ENCODE measurements at places on chromosomes 7 and 10. TPM values are rescaled to one million over a fixed set of nuclear protein-coding genes. Genes with fewer than 3 reads are reported as not detected.

DNA sequence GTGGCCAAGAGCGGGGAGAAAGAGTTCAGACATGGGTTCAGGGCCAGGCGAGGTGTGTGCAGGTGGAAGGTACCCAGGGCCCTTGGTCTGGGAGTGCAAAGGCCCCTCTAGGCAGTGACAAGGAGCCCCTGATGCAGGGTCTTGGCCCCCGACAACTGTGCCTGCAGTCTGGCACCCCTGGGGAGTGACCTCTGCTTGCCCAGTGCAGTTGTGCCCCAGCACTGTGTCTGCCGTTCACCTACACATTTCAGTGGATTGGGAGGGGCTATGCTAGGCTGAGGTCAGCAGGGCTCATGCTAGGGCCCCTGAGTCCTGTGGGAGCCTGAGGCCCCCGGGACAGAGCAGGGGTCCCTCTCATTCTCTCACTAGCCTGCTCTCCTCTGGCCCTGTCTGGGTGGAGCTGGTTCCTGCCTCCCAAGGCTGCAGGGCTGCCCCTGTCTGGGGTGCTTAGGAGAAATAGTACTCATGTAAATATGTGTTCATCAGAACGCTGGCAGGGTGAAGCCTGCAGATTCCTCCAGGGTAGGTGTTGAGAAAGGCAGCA lies 550.4 kb downstream of the TCERG1L start:
- no peak for DNase-seq

DNA sequence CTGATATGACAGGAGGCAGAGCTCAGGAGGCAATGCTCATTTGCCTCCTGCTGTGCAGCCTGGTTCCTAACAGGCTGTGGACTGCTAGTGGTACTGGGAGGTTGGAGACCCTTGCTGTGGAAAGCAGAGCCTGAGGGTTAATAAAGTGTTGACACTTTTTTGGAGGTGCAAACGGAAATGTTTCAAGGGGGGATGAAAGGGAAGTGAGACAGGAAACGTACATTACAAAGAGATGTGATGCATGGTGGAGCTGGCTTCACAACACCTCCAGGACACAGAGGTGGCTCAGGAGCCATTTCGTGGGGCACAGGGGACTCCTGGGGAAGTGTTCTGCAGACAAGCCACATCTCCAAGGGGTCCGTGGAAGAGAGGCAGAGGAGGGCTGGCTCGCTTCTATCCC lies 137.6 kb upstream of the SVIL start:
- no peak for DNase-seq

CPEB3 gene
- 22.0 TPM for total RNA-seq

GIMAP7 gene
- total RNA-seq: 2.7 TPM

MYL10 gene
- total RNA-seq: not detected

DNA sequence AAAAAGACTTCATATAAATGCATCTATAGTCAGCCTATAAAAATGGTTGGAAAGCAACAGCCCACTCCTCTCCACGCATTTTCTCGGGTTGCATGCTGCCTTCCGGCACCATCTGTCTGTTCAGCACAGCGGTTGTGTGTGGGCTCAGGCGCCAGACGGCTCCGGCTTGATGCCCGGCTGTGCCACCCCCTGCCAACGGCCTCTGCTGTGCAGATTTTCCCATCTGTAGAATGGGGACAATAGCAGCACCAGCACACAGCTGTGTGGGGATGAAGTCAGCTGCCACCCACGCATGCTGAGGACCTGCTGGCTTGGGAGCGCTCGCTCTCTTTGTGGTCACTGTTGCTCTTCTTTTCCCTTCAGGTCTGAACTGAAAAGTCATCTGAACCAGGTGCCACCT lies 19.5 kb downstream of the PRKAG2 start:
- DNase-seq: peak; percentile 45

DNA sequence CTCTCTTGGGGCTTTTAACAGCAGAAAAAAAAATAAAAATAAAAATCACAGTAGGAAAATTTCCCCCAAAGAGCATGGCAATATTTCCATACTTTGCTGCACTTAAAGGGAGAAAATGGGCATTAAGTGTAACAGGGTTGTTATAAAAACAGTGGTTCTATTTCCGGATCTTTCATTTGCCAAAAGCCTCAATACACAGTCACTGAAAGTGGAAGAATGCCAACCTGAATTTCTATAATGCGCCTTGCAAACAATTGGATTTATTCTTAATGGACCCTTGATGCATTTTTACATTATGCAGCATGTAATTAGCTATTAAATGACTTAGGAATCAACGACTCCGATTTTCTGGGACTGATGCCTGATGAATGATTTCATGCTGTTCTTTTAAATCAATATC lies 127.6 kb upstream of the NANOS1 start:
- DNase-seq: no peak

CALML5 gene
- total RNA-seq: not detected

DNA sequence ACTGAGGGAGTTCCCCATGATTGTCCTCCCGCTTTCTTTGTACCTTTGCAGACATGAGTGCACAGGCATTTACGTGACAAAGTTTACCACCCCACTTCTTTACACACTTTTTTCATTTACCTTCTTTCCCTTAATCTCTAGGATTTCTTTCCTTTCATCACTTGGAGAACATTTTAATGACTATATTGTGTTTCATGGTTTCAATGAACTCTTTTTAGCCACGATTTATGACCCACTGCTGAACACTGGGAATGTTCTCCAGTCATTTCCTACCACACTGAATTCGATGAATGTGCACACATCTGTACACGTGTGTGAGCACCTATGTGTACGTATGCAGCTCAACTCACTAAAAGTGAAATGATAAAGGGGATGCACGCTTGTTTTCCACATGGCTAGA lies 371.7 kb upstream of the IGFBP3 start:
- DNase-seq: no peak

DNA sequence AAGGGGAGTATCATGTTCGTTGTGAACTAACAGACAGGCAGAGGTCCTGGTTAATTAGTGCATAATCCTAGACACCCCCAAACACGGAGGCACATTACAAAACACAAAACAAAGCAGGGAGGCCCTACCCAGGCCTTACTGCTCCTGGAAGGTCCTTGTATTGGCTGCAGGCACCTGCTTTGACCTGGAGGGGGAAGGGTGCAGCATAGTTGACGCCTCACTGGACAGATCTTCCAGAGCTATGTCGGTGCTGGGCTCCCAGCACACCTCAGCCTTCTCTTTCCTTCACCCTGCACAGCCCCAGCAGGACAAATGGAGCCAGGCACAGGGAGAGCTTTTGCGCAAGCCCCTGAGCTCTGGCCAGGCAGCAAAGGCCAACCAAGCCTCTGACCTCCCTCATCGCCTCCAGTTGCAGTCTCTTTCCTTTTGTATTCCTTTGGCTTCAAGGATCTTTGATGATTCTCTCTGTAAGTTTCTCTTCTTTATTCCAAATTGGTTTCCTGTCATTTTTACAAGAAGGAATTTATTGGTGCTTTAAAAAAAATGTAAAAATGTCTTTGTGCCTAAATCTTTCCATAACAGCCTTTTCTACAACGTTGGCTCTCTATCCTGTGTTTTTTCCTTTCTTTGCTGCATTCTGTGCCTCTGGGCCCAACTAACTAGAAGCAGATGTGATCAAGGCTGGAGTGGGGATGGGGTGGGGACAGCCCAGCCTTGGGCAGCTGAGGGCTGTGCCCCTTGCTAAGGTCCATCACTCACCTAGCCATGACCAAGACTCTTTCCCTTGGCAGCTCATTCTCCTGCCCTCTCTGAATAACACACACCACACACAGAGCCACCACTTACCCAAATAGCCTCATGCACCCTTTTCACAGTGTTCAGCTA lies 317.1 kb upstream of the NPVF start:
- no peak for DNase-seq

- no peak for DNase-seq
These were observed 866.3 kb upstream of the LRRN3 start for GRCh38 chr7:110224643-110225042.

RHEB gene
- total RNA-seq: 83.9 TPM

DNA sequence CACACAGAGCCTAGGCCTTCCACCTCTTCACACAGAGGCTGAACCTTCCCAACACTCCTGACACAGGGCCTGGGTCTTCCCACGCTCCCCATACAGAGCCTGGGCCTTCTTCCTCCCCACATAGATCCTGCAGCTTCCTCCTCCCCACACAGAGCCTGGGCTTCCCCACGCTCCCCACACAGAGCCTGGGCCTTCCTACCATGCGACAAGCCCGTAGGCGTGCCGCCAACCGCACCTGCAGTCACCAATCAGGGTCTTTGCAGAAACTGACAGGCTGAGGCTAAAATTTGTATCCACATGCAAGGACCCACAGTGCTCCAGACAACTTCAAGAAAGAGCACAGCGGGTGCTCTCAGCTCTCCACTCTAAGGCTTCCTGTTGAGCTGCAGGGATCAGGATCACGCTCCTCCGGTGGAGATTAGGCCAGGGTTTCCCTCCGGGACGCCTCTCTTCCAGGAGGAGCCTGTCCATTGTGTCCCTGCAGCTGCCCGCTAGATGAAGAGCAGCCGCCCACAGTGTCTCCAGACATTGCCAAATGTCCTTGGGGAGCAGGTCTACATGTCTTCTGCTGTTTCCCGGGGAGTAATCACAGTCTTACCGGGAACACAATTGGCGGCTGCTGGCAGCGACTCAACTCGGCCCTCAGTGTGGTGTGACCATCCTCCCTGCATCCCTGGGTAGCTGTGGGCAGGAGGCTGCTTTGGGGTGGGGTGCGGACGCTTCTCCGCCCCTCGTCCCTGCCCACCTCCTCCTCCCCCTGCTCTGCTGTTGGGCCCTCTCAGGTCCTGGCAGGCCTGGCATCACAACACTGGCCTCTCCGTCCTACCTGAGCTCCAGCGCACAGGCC lies 9.7 kb downstream of the CFAP46 start:
- DNase-seq: no peak

ZNF503 gene
- total RNA-seq: 1.1 TPM

- no peak for DNase-seq
These were observed 1.3 kb upstream of the SCRN1 start for GRCh38 chr7:29990931-29991330.

CDHR1 gene
- total RNA-seq: 1.2 TPM

- no peak for DNase-seq
These were observed 86.2 kb downstream of the EBF3 start for GRCh38 chr10:129877773-129878371.

- no peak for DNase-seq
These were observed 40.9 kb upstream of the MET start for GRCh38 chr7:116630932-116631671.

SPDYE5 gene
- total RNA-seq: not detected

- no peak for DNase-seq
These were observed 238.2 kb upstream of the NEBL start for GRCh38 chr10:21135023-21135931.

DNA sequence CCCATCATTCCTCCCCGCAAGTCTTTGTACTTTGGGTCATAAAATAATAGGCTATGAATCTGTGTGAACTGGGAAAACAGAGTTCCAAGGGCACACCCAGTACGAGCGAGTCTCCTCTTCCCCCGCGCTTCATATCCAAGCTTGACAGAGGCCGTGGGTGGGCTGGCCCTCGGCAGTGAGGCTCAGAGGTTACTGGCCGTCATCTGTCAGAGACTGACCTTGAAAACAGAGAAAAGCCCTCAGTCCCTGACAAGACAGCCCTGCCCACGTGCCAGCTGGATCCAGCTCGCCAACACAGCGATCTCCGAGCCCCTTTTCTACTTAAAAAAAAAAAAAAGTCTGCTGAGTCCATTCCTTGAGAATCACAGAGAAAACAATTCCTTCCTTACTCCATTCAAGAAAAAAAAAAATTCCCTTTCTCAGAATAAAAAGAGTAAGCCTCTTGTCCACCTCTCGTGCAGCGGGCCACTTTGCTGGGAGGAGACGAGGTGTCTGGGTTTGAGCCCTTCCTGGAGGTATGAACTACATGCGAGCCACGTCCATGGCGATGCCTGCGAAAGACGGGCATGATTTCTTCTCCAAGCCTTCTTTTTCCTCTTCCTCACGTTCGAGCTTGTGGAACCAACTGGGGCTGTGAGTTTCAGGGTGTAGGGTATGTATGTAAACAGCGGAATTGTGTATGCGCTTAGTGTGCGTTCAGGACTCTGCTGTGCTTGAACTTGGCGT lies 744 bp upstream of the BICC1 start:
- no peak for DNase-seq
